ENCODE measurements at places on chromosomes 11 and 22.
A peak's percentile ranks its signal among the peaks of the same experiment; 100 is the strongest.

GRCh38 chr11:118928870-118929500, 3.3 kb upstream of the BCL9L start:
- peak; percentile 72 for DNase-seq

GRCh38 chr11:121757480-121758125, 304.8 kb upstream of the SORL1-AS1 start:
- DNase-seq: no peak

DNA sequence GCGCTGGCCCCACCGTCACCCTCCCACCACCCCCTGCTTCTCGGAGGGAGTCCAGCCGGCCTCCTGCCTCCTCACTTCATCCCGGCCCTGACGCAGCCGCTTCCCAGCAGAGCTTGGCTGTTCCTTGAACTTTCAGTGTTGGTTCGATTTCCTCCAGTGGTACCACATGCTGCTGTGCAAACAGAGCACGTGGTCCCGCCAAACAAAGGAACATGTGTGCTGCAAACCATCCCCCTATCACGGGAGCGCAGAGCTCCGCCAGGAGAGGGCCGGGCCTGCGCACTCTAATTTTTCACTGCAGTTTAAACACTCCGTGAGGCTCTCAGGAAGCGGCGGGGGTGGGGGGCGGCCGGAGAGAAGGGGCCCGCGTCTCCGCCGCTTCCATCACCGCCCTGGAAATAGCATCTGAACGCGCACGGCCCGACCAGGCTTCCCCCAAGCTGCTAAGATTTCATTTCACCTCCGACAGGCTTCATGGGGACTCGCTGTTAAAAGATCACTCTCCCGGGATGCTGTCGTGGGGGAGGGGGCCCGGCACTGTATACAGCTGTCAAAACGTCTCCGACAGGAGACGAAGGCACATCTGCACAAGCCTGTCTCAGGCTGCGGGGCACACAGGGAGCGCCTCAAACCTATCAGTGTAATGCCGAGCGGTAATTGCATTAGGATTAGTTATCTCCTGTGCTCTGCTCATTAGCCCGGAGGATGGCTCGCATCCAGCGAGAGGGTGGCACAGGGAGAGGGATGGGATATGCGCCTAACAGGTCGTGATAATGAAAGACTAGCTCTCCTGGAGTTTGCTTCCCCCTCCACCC, 269.9 kb upstream of the SORL1-AS1 start:
- DNase-seq: peak; percentile 26

- DNase-seq: no peak
These were observed 4.1 kb upstream of the OR5J2 start for GRCh38 chr11:56172256-56172830.

GRCh38 chr11:66907751-66908630, 50.2 kb downstream of the PC start:
- DNase-seq: no peak

DNA sequence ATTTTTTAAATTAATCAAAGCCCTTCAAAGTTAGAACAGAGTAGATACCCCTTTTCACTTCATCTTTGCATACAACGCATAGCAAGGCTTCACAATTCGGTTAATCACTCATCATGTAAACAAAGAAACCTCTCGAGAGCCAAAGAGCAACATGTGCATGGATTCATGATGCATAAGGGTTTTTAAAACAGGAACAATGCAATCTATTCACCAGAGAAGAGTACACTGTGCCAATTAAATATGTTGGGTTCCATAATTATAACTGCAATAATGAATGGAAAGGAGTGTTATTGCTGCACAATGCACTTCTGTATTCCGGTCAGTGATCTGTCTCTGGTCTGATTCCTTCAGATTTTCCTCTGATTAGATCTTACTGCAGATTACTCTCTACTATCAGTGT, 45.3 kb downstream of the CADM1 start:
- DNase-seq: no peak

GRCh38 chr11:47248304-47248663, 330 bp downstream of the ACP2 start:
- no peak for DNase-seq

- DNase-seq: no peak
These were observed 242.3 kb upstream of the TBCEL start for GRCh38 chr11:120781486-120782120.

GRCh38 chr11:117818041-117818873, 6.3 kb downstream of the FXYD2 start:
- DNase-seq: peak; percentile 71
